ENCODE measurements at places on chromosomes 6 and 20.
A peak's percentile ranks its signal among the peaks of the same experiment; 100 is the strongest.

DNA sequence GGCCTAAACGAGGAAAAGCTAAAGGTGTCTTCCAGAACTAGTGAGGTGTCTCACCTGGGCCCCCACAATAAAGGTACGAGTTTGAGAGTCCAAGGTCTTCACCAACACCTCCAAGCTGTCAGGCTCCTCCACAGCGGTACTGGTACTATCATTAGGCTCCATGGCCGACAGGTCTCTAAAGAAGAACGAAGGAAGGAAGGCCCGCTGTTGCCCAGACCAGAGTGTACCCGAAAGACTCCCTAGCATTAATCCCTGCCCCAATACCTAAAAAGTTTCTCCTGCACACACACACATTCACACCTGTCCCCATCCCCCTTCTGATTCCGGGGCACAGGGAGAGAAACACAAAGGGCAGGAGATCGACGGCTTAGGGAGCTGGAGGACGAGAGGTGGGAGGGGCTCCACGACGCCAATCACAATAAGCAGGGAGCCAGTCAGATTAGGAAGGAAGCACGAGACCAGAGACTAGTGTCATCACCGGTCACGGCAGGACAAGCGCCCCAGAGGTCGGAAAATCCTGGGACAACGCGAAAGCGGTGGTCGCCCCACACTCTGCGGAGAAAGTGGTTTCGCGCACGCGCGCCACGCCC is 764 bp downstream of the BAG6 start:
- DNase-seq = peak; percentile 75

DNA sequence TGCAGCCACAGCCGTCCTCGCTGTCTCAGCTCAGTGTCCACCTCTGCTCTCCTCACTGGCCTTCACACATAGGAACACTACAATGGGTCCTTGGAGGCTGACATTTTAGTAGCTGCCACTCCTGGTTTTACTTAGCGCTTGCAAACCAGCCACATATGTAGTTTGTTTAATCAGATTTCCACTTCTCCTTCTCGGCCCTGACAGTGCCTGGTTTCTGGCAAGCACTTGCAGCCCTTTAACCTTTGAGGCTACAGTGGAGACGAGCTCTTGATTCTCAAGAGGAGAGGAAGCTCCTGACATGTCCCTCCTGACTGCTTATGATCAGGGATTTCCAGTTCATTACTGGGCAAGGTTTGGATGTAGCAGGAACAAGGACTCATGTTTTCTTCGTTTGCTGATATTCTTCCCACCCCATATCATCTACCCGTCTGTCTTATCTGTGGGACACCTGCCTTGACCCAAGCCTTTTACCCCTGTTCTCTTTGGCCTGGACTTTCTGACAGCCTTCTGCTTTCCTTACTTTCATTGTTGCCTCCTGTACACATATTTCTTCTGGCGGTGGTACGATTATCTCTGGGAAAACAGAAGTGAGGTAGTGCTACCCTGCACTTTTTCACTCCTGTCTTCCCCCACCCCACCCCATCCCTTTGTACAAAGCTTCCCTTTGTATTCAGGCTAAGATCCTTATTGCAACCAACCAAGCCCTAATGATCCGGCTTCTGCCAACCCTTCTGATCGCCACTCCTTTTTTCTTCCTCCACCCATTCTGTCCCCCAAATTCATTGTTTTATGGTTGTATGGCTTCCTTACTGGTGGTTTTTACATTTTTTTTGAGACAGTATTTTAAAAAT is 31.2 kb downstream of the CEP43 start:
- DNase-seq = no peak

DNA sequence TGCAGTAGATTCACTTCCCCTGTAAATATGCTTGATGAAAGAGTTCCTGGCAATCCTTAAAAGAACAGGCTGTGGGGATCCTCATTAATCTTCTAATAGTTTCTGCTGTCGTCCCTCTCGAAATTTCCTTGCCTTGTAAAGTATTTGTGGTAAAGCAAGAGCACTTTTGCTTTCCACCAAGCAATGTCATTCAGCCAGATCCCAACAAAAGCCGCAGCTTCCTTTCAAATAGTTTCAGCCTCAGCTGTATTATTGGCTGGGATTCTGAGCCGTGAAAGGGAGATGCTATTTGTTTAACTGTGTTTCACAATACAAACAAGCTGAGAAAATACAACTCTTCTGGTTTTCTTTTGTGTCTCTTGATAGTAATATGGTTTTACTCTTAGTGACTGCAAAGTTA is 48.9 kb upstream of the EPHA7 start:
- DNase-seq = no peak

- DNase-seq = no peak
These were observed 386.9 kb upstream of the MAN1A1 start for GRCh38 chr6:119736296-119737021.

GRCh38 chr6:26032340-26033084 is 54.7 kb upstream of the HFE start:
- DNase-seq = peak; percentile 65

- no peak for DNase-seq
These were observed 225.5 kb downstream of the EPHA7 start for GRCh38 chr6:93193868-93194267.

DNA sequence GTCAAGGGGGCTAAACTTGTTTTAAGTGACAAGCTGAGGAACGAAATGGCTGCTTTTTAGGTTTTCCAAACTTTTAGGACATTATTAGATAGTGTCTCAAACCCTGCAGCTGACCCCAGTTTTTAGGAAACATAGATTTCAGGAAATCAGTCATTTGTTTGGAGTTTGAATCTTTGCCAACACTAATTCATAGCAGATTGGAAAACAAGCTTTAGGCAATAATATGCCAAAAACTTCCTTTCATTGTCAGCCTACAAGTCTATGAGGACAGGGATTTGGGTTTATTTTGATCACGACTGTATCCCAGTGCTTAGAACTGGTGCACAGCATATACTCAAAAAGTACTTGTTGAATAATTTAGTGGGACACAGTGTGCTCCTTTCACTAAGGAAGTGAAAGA is 123.2 kb downstream of the TINAG start:
- no peak for DNase-seq

- DNase-seq = no peak
These were observed 28.9 kb downstream of the PSMB9 start for GRCh38 chr6:32882879-32883250.

GRCh38 chr20:1298888-1299511 is 29.9 kb downstream of the SDCBP2 start:
- no peak for DNase-seq

DNA sequence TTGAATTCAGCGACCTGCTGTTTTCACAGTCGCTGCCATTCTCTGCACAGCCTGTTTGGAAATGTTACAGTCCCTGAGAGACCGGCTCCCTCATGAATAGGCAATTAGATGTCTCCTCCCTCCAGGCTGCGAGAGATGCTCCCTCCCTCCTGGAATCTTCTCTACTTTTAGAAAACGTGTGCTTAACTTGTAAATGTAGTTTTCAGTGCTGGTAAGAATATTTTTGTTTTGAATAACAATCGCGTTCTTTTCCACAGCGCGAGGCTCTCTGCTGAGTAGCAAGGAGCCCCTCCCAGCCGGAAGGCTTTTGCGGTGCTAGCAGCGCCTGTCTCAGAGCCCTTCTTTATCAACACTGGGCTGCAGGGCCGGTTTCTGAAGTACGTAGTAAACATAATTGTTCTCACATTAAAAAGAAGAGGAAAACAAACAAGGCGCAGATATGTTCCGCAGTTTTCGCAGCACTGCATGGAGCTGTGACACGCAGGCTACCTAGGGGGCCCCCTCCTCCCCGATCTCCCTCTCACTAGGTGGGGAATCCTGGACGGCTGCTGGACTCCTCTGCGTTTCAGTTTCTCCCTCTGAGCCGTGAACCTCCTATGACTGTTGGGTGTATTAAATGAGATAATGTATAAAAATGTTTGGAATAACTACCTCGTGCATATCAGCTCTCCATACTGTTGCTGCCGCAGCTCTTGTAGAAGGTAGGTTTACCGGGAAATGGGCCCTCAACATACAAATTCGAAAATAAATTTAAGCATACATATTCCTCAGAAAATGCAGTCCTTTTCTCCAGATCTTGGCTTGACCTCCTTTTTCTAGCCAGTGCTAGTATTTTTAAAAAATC is 79.0 kb upstream of the SPACA1 start:
- DNase-seq = peak; percentile 10

DNA sequence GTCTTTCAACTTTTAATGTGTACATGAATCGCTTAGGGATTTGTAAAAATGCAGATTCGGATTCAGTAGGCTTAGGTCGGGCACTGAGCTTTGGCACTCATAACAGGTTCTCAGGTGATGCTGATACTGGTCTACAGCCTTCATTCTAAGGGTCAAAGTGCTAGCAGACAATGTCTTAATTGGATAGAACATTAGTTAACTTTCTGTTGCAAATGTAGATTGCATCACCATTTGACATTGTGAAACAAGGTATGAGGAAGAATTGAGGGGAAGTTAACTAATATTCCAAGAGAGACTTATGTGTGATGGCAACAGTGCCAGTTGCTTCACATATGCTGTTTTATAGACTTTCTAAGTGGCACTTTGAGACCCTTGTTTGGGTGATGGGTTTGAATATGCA is 86.9 kb downstream of the MLIP start:
- DNase-seq = no peak

GRCh38 chr6:109165392-109165974 is 70.2 kb downstream of the CEP57L1 start:
- DNase-seq = no peak

GRCh38 chr6:91659891-91660290 is 1073.0 kb upstream of the MAP3K7 start:
- no peak for DNase-seq

GRCh38 chr6:93136111-93136510 is 283.2 kb downstream of the EPHA7 start:
- DNase-seq = no peak

GRCh38 chr20:18904624-18905023 is 91.0 kb downstream of the SCP2D1 start:
- DNase-seq = no peak

DNA sequence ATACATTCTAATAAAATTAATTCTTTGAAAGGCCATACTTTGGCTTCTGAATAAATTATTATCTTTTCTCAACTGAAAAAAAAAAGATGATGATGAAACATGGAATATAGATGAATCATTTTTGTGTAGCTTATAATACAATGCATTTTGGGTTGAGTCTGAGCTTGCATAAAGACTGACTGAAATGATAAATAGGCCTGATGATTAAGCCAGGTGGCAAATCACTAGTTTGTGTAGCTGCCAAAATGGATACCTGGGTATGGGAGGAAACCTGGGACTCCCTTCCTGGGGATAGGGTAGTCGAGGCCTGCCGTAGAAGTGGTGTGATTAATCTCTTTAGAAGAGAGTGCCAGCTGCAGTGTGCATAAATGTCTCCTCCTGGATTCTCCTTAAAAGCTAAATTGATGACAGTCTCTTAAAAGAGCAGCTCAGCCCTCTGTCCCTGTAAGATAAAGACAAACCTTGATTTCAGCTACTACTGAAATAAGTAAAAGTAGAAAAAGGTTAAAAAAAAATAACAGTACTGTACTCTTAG is 275.1 kb downstream of the GRIK2 start:
- no peak for DNase-seq

GRCh38 chr6:89297695-89298351 is 17.3 kb downstream of the GABRR2 start:
- peak; percentile 71 for DNase-seq
